GM19239 (cell line): ENCODE measurements at places on chromosomes 13 and 19.
A peak's percentile ranks its signal among the peaks of the same experiment; 100 is the strongest.

DNA sequence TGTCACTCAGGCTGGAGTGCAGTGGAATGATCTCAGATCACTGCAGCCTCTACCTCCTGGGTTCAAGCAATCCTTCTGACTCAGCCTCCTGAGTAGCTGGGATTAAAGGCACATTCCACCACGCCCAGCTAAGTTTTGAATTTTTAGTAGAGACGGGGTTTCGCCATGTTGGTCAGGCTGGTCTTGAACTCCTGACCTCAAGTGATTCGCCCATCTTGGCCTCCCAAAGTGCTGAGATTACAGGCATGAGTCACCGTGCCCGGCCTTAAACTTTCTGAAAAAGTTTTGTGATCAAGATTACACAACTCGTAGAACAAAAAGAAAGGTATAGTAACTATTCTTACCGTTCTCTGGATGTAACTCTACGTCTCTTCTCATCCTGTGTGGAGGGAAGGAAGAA is 21.2 kb downstream of the DNMT1 start:
- no peak for DNase-seq

DNA sequence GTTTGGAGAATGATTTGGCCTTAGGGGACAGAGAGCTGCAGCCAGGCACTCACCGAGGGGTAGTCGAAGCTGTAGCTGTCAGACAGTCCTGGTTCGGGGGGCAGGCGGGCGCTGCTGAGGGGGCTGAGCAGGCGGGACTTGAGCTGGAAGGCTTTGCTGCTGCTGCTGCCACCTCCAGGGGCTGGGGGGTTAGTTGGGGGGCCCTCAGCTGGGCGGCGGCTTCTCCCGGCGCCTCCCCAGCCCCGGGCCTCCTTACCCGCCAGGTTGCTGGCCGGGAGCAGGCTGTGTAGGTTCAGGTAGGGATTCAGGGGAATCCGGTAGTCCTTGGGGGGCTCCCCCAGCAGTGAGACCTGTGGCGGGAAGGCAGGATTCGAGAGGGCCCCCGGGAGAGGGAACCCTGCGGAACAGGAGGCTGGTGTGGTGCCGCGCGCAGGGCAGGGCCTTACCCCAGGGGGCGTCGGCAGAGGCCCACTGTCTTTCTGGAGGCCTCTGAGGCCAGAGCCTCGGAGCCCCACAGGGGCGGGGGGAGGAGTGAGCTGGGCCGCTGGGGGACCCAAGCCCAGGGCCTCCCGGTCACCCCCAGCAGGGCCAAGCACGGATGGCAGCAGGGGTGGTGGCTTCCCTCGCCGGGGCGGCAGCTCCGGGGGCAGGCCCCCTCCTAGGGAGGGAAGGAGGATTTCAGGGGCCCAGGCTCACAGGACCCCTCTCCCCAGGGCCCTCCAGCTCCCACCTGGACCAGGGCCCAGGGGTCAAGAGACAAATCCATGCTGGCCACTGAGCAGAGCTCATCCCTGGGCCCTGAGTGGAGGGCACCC is 5.0 kb upstream of the FDX2 start:
- DNase-seq, result no peak

DNA sequence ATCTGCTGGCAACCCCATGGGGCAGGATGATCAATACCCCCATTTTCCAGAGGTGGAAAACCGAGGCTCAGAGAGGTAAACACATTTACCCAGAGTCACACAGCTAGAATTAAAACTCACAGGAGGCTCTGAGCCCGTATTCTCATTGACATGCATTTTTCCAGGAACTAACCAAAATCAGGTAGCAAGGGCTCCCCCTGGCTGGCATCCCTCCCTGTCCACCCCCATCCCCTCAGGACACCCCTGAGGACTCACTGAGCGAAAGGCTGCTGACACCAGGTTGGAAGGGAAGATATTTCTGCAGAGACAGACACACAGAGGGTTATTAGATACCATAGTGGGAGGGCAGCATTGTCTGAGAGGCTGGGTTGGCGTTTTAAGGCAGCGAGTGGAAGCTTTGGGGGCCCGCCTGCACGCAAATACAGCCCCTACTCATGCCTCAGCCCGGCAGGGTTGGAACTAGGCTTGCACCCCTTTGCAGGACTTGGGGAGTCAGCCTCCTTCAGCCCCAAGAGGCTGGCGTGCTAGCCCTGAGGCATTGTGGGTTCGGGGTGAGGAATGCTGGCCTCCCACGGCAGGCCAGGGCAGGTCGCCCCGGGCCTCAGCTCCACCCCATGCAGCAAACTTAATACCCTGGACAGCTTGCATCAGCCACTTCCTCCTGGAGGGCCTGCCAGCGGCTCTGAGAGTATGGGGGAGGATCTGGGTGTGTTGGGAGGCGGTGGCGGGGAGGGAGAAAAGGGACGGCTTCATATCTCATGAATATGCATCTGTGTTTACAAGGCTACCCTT is 3.9 kb downstream of the SLC1A5 start:
- DNase-seq, result peak; percentile 81

DNA sequence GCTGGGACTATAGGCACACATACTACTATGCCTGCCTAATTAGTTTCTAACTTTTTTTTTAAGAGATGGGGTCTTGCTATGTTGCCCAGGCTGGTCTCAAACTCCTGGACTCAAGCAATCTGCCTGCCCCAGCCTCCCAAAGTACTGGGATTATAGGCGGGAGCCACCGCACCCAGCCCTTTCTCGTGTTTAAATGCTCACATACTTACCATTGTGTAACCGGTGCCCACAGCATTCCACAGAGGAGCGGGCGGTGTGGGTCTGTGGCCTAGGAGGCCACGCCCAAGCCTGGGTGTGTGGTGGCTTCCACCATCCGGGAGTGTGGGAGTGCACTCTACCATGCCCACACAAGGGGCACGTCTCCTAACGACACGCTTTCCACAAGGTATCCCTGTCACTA is 7.7 kb downstream of the LMNB2 start:
- DNase-seq, result no peak

- DNase-seq, result no peak
These were observed 280.2 kb upstream of the EDNRB start for GRCh38 chr13:78198821-78199220.

DNA sequence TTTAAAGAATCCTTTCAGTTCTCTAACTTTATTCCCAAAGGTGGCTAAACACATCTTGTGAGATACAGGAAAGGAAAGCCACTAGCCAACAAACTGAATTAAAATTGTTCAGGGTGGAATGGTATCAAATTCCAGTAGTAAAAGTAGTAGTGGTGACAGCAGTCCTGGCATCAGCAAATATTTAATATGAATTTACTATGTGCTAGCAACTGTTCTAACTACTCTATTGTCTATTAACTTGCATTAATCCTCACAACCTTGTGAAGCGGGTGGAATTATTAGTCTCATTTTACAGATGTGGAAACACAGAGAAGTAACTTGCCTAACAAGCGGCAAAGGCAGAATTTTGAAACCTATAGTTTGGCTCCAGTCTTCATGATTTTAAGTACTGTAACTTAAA is 130.1 kb downstream of the KLF12 start:
- DNase-seq, result no peak

DNA sequence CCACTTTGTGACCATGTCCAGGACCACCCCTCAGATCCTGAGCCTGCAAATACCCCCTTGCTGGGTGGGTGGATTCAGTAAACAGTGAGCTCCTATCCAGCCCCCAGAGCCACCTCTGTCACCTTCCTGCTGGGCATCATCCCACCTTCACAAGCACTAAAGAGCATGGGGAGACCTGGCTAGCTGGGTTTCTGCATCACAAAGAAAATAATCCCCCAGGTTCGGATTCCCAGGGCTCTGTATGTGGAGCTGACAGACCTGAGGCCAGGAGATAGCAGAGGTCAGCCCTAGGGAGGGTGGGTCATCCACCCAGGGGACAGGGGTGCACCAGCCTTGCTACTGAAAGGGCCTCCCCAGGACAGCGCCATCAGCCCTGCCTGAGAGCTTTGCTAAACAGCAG is 7.7 kb upstream of the CEACAM7 start:
- DNase-seq, result no peak

GRCh38 chr13:58960888-58961287 is 1202.8 kb downstream of the DIAPH3 start:
- no peak for DNase-seq

GRCh38 chr13:51902776-51903175 is 41.0 kb downstream of the CCDC70 start:
- DNase-seq, result no peak

DNA sequence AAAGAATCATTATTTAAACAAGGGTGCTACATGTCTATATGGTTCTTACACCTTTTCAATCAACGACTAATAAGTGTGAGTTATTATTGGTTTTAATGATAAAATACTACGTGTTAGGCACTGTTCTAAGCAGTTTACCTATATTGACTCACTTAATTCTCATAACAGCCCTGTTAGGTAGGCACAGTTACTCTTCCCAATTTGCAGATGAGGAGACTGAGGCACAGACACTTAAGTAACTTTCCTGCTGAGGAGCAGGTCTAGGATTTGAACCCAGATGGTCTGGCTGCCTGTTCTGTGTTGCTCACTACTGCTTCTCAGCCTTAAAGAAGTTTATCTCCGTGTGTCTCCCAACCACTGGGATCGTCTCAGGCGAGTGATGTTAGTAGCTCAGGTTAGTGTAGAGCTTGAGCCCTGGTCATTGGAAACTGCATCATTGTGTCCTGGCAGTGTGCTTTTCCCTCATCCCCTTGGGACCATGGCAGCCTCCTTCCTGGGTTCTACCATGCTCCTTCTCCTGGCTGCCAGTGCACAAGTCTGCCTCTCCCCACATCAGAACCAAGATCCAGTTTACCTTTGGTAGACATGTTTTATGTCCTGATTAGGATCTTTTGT is 10.9 kb downstream of the UBAC2 start:
- DNase-seq, result no peak

GRCh38 chr19:34575206-34575605 is 93.6 kb downstream of the WTIP start:
- DNase-seq, result no peak

- DNase-seq, result no peak
These were observed 102.0 kb downstream of the KDM4B start for GRCh38 chr19:5070930-5071329.

DNA sequence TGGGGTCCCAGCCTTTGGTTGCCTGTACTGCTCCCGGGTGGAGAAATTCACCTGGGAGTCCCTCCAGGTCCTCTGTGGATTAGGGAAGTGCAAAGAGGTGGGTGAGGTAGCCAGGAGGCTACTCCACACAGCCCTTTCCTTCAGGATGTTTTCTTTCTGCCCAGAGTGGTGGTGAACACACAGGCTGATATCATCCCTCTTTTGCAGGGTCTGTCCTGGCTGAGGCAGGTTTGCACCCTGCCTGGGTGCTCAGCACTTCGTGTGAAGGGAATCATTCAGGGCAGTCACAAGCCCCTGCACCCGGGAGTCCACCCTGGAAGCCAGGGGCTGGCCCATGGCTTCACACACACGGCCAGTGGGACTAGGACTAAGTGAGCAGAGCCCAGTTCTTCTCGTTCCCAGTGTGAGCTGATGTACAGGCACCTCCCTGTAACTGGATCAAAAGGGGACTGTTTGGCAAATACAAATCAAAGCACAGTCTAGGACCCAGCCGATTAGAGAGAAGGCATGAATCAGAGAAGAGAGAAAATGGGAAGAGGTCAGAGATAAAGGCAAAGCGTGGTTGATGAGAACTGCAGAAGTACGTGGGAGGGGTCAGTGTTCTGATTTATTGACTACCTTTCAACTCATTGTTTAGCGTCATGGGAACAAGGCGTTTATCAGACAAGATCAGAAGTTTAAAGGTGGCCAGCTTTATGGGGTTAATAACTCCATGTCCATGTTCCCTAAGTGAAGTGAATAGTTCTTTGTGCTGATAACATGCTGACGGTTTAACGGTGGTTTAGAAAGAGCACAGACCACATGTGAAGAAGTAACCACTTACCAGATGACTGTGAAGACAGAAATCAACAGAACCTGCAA is 30.4 kb upstream of the SPATA13 start:
- no peak for DNase-seq

DNA sequence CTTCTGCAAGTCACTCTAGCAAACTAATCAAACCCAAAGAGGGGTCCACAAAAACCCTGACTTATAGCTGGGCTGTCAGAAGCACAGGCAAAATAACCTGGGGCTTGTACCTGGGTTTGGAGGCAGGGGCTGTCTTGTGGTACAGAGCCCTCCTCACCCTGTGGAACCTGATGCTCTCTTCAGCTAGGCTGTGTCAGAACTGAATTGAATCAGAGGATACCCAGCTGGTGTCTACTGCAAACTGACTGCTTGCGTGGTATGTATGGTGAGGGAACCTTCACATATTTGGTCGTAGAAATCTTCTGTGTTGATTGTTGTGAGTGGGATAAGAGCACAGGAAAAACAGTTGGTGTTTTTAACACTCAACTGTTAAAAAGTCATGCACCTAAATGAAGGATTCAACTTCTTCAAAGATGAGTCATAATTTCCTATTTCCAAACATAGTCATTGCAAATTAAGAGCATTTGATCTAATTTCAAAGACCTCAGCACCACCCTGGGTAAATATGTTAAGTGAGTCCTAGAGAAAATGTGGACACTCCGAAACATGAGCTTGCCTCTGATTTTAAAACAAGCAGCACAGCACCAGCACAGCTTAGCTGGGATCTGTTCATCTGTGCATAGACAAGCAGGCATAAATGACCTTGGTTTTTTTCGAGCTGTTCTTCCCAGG is 840.2 kb downstream of the UQCRFS1 start:
- no peak for DNase-seq

- DNase-seq, result no peak
These were observed 215.0 kb downstream of the DIAPH3 start for GRCh38 chr13:59948686-59949085.

DNA sequence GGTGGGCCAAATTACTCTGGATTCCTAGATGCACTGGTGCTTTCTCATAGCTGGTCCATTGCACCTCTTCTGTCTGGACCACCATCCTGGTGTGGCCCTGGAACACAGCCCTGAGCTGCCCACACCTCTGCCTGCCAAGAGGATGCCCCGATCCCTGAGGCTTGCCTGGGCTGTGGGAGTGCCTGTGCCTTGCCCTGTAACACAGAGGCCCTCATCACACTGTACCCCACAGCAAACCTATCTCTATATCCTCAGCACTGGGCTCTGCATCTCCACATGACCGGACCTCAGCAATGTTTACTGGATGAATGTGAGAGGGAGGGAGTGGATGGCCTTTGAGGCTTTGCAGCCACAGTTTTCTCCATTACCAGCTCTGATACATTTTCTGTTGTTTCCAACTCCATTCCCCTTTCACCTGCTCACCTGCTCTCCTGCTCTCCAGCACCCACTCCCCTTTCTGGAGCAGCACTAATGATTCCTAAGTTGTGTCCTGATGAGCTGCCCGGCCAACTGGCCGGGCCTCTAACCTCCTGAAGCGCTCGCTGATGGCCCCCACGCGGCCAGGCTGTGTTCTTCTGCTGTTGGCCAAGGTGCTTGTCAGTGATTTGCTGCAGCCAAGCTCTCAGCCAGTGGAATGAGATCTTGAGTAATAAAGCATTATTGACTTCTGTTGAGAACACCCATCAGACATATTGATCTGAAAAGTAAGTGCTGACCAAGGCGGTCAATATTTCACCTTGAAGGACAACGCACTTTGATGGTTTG is 232.6 kb downstream of the TEX29 start:
- no peak for DNase-seq

GRCh38 chr13:85009447-85009846 is 789.8 kb downstream of the SLITRK6 start:
- no peak for DNase-seq
